ENCODE measurements at places on chromosomes 11 and 22. TPM values are rescaled to one million over a fixed set of nuclear protein-coding genes. Genes with fewer than 3 reads are reported as not detected.

The IGF2 gene
- total RNA-seq, result 0.59 TPM

The PTPRCAP gene
- total RNA-seq, result 1.1 TPM

The C22orf42 gene
- total RNA-seq, result not detected

The PRG3 gene
- total RNA-seq, result not detected

The RTN4R gene
- total RNA-seq, result 0.59 TPM

The SYNGR1 gene
- 2.2 TPM for total RNA-seq

The OR52E8 gene
- not detected for total RNA-seq

The OR2AG2 gene
- under 0.01 TPM for total RNA-seq

The CNTF gene
- total RNA-seq, result 2.9 TPM

The LGR4 gene
- total RNA-seq, result 1.8 TPM

The NPAS4 gene
- total RNA-seq, result not detected

Measured in subcutaneous preadipocyte (primary cell).